ENCODE measurements at places on chromosomes 13 and 19. TPM values are rescaled to one million over a fixed set of nuclear protein-coding genes. Genes with fewer than 3 reads are reported as not detected.

SHISA2 gene
- 0.64 TPM for total RNA-seq

ZNF83 gene
- total RNA-seq, result 71.8 TPM

CDC42EP5 gene
- 40.6 TPM for total RNA-seq

ZNF568 gene
- 8.5 TPM for total RNA-seq

DNA sequence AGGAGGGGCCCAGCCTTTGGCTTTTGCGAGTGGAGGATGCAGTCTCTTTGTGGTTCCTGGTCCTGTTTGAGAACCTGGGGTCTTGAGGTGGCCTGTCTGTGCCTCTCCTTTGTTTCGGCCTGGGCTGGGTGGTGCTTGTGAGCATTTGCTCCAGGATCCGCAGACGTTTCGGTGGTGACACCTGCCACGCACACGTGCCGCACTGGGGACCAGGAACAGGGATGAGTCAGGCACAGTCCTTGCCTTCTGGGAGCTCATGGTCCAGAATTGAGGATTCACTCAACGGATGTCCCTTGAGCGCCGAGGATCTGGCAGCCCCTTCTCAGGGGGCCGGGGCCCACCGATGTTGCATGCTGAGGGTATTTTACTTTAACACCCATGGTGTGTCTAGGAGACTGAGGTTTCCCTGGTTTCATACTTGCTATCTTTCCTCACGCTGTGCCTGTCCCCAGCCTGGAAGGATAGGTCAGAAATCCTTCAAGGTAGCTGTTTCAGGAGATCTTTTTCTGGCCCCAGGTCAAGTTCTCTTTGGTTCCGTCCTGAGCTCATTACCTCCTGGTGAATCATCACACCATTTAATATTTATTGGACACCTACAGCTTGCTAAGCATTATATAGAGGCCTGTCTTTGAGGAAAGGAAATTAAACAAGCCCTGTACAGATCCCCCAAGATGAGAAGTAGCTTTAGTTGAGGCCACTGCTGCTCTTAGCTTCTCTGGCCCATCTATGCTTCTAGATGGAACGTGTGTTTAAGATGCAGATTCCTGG, 5.1 kb downstream of the HDGFL2 start:
- DNase-seq, result no peak

GRCh38 chr13:51637852-51638215, 53.6 kb downstream of the WDFY2 start:
- no peak for DNase-seq

- DNase-seq, result no peak
Observed at GRCh38 chr13:37686501-37686900, 87.9 kb upstream of the POSTN start.

DNA sequence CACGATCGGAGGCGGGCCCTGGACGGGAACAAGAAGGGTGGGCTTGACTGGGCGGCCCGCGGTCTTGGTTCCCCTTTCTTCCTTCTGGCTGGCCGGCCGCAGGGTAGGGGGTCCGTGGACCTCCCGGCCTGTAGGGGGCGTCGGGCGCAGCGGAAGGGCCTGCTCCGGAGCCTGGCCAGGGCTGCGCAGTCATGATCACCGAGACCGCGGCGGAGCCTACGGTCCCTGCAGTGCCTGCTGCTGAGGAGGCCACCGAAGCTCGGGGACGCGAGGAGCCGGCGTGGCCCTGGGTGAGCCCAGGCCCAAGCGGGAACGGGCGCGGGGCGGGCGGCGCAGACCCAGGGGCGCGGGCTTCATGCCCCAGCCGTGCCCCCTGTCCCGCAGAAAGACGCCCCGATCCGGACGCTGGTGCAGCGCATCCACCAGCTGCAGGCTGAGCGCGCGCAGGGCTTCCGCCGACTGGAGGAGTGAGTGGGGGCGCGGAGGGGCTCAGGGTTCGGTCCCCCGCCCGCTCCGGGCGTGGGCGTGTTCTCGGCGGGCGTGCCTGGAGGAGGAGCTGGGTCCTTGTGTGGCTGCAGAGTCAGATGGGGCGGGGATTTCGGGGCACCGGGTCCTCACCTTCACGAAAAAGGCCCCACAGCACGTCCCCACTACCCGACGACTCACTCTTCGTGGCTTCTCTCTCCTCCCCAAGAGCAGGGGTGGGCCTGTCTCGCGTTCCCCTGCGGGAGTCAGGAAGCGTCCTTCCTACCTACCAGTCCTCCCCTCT, at the start of gene REX1BD:
Gene REX1BD, plus strand, starts transcription at position 188 of the 769 bp plus-strand sequence. Its CDS starts 4 bp downstream, at position 192.
- DNase-seq, result peak; percentile 59

- no peak for DNase-seq
Observed at GRCh38 chr19:16160445-16160942, 12.8 kb downstream of the CIB3 start.

All from breast epithelium (tissue), 4 donors.